ENCODE measurements at places on chromosomes 11 and 22.
A peak's percentile ranks its signal among the peaks of the same experiment; 100 is the strongest.

DNA sequence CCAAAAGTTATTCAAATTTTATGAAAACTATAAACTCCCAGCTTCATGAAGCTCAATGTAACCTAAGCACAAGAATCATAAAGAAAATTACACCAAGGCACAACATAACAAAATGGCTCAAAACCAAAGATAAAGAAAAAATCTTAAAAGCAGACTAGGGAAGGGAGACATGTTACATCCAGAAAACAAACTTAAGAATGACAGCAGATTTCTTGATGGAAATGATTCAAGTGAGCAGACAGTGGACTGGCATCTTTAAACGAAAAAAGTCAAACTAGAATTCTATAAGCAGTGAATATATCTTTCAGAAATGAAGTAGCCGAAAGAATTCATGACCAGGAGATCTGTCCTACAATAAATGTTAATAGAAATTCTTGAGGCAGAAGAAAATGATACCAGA lies 75.6 kb downstream of the SHANK2 start:
- no peaks in the 10 kb centered on the region for H3K36me3 ChIP-seq
- H3K27me3 ChIP-seq, result no peaks in the 10 kb centered on the region
- H3K4me3 ChIP-seq, result no peak overlapping the region
- no peak overlapping the region for H3K27ac ChIP-seq
- peak; percentile 33 for DNase-seq
- H3K4me1 ChIP-seq, result peaks cover 2% of the 10 kb centered on the region

DNA sequence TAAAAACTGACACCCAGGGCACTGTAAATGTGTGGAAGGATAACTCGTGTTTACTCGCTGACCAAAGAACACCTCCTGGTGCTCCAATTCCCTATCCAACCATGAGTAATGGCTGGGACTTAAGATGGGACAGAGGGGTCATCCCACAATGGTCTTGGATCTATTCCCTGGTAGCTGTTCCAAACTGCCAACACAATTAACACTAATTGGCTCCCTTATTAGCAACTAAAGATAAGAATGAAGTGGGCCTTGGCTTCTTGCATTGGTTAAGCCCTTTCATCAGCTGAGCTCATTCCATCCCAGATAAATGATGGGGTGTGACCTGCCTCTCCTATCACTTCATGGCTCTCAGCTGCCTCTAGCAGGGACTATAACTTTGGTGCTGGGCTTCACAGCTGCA lies 1.5 kb upstream of the SIK3 start:
- no peaks in the 10 kb centered on the region for H3K36me3 ChIP-seq
- H3K4me1 ChIP-seq, result peaks cover 12% of the 10 kb centered on the region
- no peak overlapping the region for H3K27ac ChIP-seq
- DNase-seq, result peak; percentile 91
- H3K27me3 ChIP-seq, result no peaks in the 10 kb centered on the region
- no peak overlapping the region for H3K4me3 ChIP-seq

DNA sequence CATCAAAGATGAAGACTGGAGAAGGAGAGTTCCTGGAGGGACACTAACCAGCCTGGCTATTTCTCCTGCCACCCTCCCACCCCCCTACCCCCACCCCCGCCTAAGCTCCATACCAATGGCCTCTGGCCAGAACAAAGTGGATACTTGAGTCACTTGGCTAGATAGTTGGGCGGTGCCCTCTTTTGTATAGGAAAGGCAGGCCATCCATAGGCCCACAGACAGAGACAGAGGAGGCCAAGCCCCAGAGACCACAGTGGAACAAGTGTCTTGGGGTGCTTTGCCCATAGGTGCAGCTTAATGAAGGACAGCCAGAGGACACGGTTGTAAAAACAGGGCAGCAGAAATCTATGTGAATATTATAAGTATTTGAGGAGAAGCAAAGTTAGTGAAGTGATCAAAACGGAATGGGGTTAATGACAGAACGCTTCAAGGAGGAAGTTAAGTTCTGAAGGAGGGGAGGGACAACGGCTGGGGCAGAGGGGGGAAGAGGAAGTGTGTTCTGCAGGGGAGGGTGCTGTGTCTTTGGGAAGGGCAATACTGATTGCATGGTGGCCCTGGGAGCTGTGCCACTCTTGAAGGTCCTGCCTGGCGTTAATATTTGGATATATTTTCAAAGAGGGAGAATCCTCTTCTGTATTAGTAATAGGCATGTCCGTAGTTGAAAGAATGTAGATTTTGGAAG lies 32.7 kb downstream of the FLI1 start:
- no peak overlapping the region for H3K27ac ChIP-seq
- no peak for DNase-seq
- no peaks in the 10 kb centered on the region for H3K36me3 ChIP-seq
- H3K27me3 ChIP-seq, result no peaks in the 10 kb centered on the region
- H3K4me3 ChIP-seq, result no peak overlapping the region

GRCh38 chr11:96237766-96238266 lies 105.2 kb downstream of the MAML2 start:
- peaks cover 6% of the 10 kb centered on the region for H3K4me1 ChIP-seq
- no peaks in the 10 kb centered on the region for H3K36me3 ChIP-seq
- no peak overlapping the region for H3K27ac ChIP-seq
- DNase-seq, result peak; percentile 39

DNA sequence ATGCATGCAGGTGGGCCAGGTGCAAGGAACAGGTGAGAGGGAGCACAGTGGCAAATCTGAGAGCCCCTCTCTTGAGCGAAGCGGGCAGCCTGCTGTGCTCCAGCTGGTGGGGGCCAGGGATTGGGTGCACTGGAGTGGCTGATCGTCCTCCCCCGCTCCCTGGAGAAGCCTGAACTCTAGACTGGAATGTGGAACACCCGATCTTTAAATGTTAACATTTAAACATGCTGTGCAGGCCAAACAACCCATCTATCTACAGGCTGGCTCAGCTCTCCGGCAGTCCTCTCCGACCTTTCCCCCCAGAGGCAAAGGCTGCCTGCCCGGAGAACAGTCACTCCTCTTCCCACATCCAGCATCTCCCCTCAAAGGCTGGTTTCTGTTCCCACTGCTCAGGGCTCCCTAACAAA lies 5.1 kb downstream of the MRGPRF start:
- no peaks in the 10 kb centered on the region for H3K27me3 ChIP-seq
- DNase-seq, result no peak

- no peaks in the 10 kb centered on the region for H3K4me1 ChIP-seq
- peak; percentile 63 for DNase-seq
- H3K36me3 ChIP-seq, result no peaks in the 10 kb centered on the region
Measured at GRCh38 chr11:1837171-1838076, 1.4 kb upstream of the TNNI2 start.

DNA sequence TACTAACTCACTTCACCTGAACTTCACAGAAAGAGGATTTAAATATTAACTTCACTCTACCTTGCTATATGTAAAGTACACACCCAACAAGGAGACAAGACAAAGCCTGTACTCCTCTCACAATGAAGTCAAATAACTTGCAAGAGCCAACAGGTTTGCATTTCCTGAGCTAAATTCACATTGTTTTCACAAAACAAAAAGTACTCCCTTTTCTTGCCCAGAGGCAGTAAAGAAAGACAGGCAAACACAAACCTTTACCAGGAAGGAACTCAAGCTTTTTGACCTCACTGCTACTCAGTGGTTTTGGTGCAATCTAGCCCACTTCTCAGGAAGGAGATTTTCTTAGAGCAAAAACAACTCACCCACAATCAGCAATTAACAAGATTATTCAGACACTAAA lies 15.7 kb downstream of the USP28 start:
- H3K27ac ChIP-seq, result peak overlapping the region; percentile 70
- H3K36me3 ChIP-seq, result peaks cover 1% of the 10 kb centered on the region
- peaks cover 6% of the 10 kb centered on the region for H3K4me1 ChIP-seq
- no peaks in the 10 kb centered on the region for H3K27me3 ChIP-seq
- no peak overlapping the region for H3K4me3 ChIP-seq

DNA sequence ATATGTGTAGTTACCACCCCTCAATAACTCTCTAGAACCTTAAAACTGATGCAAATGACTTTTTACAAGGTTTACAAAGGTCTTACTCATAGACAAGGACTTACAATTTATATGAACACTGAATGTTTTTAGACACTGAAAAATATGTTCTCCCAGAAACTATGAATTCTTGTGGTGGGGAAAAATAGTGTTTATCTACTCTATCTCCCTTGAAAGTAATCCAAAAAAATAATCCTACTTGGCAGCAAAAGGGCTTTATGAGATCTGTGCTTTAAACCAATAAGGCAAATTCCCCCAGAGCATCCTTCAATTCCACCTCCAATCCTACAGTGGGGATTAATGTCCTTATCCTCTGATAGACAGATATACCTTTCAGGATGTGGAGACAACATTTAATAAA lies 1984.1 kb upstream of the RAG2 start:
- H3K27ac ChIP-seq, result no peak overlapping the region
- H3K36me3 ChIP-seq, result no peaks in the 10 kb centered on the region
- no peaks in the 10 kb centered on the region for H3K4me1 ChIP-seq
- H3K4me3 ChIP-seq, result no peak overlapping the region

All from mesendoderm (in vitro differentiated cells).